Stimulated activated CD8-positive, alpha-beta memory T cell treated with anti-CD3 and anti-CD28 coated beads, Interleukin-2, amount 100 ng/mL, for 1 hour (primary cell): ENCODE measurements at places on chromosomes 6 and 20.

DNA sequence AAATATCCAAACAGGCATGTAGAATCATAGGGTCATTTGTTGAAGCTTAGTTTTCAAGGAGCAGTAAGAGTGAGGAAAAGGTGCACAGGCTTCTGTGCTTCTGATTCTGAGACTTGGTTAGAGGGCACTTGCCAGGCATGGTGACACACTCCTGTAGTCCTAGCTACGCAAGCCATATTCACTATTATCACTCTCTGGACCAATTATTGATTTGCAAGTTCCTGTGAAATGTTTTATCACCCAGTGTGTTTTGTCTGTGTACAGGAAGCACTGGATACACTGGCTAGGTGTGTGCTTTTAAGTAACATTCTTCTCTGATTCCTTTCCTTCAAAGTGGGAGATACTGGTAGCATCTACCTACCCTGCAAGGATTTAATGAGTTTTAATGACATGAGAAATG is 76.3 kb downstream of the JARID2 start:
- DNase-seq = no peak

- no peak for DNase-seq
These were observed 110.2 kb downstream of the SASH1 start for GRCh38 chr6:148452876-148453275.

DNA sequence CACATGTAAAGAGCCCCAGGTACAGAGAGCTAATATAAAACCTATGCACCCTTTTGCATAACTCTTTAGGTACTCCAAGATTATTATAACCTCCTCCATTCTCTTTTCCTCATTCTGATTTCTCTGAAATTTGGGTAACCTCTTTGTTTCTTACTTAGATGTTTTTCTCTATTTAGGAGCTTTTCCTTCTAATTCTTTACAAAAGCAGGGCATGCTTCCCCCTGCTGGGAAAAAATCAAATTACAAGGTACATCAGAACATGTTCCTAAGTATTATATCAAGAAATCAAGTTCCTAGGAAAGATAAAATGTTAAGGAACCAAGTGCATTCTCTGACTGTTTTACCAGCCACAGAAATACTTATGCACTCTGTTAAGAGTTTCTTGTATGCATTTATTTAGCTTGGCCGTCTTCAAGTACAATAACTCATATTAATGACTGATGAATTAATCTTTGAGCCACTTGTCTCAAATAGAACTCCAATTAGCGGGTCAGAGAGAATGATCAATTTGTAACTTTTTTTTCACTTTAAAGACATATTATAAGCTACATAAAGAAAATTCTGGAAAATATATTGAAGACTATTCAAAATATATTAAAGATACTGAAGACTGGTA is 2.1 kb downstream of the KHDRBS2 start:
- DNase-seq = no peak

- no peak for DNase-seq
These were observed 103.6 kb upstream of the SCGN start for GRCh38 chr6:25548451-25548850.

GRCh38 chr6:141510803-141511202 is 621.9 kb upstream of the GJE1 start:
- no peak for DNase-seq

GRCh38 chr20:47283411-47283810 is 73.1 kb downstream of the ZMYND8 start:
- DNase-seq = no peak

- DNase-seq = no peak
These were observed 140.4 kb downstream of the UST start for GRCh38 chr6:148887181-148887580.

GRCh38 chr6:79570129-79571029 is 33.1 kb upstream of the LCA5 start:
- no peak for DNase-seq

GRCh38 chr20:42567409-42567808 is 622.3 kb downstream of the PTPRT start:
- no peak for DNase-seq
